ENCODE measurements at places on chromosomes 13 and 19.

- no peak for DNase-seq
Measured at GRCh38 chr13:26485288-26485687, 72.2 kb upstream of the WASF3 start.

DNA sequence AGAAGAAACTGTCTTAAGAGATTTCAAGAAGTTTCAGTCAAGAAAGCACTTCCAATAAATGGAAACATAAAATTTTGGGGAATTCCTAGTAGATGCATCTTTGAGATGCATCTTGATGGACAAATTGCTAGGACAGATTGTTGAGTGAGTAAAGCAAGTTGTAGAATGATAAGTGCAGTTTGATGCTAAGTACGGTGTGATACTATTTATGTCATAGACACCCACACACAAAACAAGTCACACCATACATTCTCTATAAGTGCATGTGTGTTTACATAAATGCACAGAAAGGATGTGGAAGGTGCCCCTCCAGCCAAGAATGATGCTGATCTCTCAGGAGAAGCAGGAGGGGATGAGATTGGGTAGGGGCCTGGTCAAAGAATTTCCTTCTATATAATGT is 375.7 kb downstream of the FOXO1 start:
- DNase-seq = no peak

- no peak for DNase-seq
Measured at GRCh38 chr19:51200071-51200666, 24.7 kb upstream of the CD33 start.

DNA sequence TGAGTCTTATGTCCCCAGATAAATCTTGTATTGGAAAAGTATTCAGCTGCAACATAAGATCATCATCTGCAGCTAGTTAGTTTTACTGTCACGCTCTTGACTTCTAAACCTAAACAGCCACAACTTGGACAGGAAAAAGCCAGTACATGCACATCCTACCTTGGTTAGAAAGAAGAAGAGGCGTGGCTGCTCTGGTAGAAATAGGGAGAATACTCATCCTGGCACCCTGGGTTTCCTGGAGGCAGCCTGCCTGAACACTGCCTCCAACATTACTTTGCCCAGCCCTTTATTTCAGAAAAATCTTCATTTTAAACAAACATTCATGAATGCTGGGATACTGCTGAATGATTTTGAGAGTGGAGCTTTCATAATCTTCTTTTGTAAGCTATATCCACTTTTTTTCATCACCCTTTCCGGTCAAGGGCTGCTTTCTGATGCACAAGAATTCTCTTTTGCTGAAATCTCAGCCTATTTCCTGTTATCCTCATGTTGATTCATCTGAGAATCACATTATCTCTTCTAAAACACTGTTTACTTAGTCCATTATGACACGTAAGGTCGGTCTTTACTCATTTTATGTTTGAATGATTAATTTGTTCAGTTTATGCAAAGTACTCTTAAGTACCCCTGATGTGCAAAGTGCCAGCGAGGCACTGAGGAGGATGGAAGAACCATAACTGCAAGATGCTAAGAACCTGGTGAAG is 55.2 kb downstream of the STARD13 start:
- DNase-seq = no peak

DNA sequence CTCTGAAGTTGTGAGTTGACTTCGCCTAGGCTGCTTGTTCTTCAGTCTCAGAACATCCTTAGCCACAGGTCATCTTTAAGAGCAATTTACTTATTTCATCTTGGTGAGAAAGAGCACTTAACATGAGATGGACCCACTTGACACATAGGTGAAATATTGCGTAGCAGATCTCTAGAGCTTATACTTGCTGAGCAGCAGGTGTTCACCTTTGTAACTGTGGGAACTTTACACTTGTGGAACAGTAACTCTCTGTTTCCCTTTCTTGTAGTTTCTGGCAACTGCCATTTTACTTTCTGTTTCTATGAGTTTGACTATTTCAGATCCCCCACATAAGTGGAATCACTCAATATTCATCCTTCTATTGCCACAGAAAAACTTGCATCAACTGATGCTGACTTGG is 95.7 kb downstream of the SLC10A2 start:
- DNase-seq = no peak

Data from activated CD8-positive, alpha-beta memory T cell treated with anti-CD3 and anti-CD28 coated beads, Interleukin-2, amount 50 U/mL, for 4 hours (primary cell).